GM18507 (cell line): ENCODE measurements at places on chromosomes 5 and 9.

GRCh38 chr5:168596927-168597326 lies 17.8 kb upstream of the PANK3 start:
- DNase-seq: no peak

- DNase-seq: no peak
Measured at GRCh38 chr9:10265153-10265631, 347.6 kb downstream of the PTPRD start.

- no peak for DNase-seq
Measured at GRCh38 chr5:73454379-73455036, 5.9 kb upstream of the FOXD1 start.

- DNase-seq: no peak
Measured at GRCh38 chr9:20557890-20558565, 64.3 kb downstream of the MLLT3 start.

GRCh38 chr5:79850941-79851340 lies 140.1 kb downstream of the MTX3 start:
- DNase-seq: no peak

DNA sequence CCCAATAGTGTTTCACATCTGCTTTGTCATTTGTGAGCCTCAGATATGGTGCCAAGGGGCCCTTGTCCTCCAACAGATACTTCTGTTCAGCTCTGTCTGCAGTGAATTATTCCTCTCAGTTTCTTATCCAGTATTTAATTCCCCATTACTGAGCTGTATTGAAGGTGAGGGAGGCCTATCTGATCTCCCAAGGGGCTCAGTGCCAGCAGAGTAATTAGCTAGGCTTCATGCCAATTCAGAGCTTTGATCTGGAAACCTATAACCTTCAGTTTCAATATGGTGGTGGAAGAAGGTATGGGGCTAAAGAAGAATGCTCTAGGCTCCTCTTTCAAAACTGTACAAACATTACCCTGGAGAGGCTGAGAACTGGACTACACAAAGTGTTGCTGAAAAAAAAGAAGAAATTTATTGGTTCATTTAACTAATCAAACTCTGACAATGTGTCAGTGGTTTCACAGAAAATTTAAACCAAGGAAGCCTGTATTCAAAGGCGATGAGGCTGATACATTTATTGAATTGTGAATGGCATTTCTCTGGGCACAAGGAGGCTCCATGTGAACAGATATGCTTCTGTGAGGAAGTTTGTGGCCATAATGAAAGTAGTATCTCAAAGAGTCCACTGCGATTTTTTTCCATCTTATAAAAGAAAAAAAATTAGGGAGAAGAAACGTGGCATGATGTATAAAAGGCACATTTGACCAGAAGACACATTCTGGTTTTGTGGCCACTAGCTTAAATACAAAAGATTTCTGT lies 397.8 kb downstream of the TLE4 start:
- no peak for DNase-seq
